CD4-positive, alpha-beta T cell (primary cell): ENCODE measurements at places on chromosomes 3 and 15.

- no peaks in the 10 kb centered on the region for H3K27me3 ChIP-seq
- H3K36me3 ChIP-seq = no peaks in the 10 kb centered on the region
- no peak for DNase-seq
- no peaks in the 10 kb centered on the region for H3K4me1 ChIP-seq
Measured at GRCh38 chr3:137854533-137855261, 90.6 kb downstream of the SOX14 start.

GRCh38 chr3:47083786-47084185 is 80.1 kb downstream of the SETD2 start:
- no peak for DNase-seq
- H3K4me3 ChIP-seq = no peak overlapping the region
- H3K27me3 ChIP-seq = no peaks in the 10 kb centered on the region

GRCh38 chr3:105466495-105467404 is 100.0 kb downstream of the ALCAM start:
- no peaks in the 10 kb centered on the region for H3K27me3 ChIP-seq
- no peak overlapping the region for H3K4me3 ChIP-seq
- no peaks in the 10 kb centered on the region for H3K36me3 ChIP-seq
- no peaks in the 10 kb centered on the region for H3K4me1 ChIP-seq
- no peak for DNase-seq

- H3K27ac ChIP-seq = no peak overlapping the region
- no peaks in the 10 kb centered on the region for H3K4me1 ChIP-seq
- DNase-seq = no peak
- no peaks in the 10 kb centered on the region for H3K36me3 ChIP-seq
- no peaks in the 10 kb centered on the region for H3K27me3 ChIP-seq
Measured at GRCh38 chr15:59501597-59501996, 63.6 kb downstream of the FAM81A start.

DNA sequence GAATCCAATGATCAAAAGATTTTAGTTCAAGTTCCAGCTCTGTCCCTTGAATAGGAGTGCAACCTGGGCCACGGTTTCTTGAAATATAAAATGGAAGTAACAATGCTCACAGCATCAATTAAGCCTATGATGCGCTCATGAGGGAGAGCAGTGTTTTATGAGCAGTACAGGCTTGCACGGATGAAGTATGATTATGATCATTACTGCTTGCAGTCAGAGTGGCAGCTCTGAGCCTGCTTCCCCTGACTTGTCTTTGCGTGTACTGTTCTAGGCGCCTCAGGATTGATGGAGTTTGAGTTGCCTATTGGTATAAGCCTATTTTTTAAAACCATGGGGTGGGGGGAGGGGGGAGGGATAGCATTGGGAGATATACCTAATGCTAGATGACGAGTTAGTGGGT is 37.0 kb downstream of the ITGB5 start:
- no peaks in the 10 kb centered on the region for H3K4me1 ChIP-seq
- no peak for DNase-seq
- H3K27ac ChIP-seq = no peak overlapping the region
- H3K4me3 ChIP-seq = no peak overlapping the region
- H3K27me3 ChIP-seq = no peaks in the 10 kb centered on the region
